ENCODE measurements at places on chromosomes 11 and 22.

- no peak for DNase-seq
Observed at GRCh38 chr11:128776069-128776423, 82.2 kb downstream of the FLI1 start.

DNA sequence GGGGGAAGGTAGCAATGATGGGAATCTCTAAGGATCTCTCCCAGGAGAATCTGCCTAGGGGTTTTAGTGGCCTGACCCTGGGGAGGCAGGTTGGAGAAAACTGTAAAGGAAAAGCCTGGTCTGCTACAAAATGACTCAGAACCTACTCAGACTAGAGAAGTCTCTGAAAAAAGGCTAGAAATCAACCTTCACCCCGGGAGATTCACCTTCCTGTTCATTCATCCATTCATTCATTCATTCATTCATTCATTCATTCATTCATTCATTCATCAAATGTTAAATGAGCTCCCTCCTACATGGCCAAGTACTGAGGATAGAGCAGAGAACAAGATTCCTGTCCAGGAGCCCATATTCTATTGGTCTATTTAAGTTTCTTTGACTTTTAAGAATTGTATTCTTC lies 8.9 kb upstream of the ANKK1 start:
- no peak for DNase-seq

- DNase-seq, result peak; percentile 18
Observed at GRCh38 chr11:64850979-64851567, 6.6 kb upstream of the CDC42BPG start.

DNA sequence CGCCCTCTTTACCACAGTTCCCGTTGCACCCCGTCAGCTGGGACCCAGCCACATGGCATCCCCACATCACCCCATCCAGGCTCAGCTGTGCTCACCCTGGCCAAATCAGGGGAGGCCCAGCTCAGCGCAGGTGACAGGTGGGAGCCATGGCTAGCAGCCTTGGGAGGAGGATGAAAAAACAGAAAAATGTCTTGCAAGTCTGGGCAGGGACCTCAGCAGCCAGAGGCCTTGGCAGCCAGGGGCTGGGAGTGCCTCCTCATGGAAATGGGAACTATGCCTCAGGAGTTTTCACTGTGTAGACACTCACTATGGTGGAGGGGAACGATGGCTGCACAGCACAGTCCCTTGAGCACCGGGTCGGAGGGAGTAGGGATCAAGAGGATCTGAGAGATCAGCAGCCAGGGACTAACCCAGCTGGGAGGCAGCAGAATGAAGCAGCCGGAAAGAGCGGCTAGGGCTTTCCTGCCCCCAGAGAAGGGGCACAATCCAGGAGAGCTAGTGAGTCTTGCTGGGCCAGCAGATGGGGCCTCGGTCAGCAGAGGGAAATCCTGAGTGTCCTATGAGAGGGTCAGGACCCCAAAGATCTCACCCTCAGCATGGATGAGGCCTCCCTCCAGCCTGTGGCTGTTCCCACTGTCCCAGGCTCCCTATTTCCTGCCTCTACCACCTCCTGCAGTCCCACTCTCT lies 6.2 kb upstream of the FTH1 start:
- no peak for DNase-seq

GRCh38 chr11:77203901-77204753 lies 76.1 kb downstream of the MYO7A start:
- DNase-seq, result no peak

DNA sequence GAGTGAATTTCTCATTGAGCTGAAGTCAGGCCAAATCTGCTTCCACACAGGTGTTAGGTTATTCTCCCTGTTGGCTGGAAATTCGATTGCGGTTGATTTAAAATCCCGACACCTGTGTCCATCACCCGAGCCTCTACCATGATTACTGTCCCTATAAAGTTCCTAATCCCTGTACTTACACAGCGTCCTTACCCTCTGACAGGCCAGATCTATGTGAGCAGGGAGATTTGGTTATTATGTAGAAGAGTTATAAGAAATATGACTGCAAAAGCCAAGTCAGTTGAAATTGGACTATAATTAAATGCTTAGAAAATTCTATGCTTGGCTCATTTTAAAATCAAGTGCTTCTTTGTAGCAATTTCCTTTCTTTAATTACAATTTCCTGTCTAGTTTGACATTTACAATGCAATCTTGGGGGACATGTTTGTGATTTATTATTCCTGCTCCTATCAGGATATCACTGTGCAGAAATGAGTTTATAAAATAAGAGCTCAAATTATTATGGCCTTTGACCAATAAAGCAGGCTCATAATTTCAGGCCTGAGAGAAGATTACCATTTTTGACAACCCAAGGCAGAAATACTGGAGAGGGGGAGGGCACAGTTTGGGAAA lies 32.5 kb upstream of the LMO1 start:
- no peak for DNase-seq

DNA sequence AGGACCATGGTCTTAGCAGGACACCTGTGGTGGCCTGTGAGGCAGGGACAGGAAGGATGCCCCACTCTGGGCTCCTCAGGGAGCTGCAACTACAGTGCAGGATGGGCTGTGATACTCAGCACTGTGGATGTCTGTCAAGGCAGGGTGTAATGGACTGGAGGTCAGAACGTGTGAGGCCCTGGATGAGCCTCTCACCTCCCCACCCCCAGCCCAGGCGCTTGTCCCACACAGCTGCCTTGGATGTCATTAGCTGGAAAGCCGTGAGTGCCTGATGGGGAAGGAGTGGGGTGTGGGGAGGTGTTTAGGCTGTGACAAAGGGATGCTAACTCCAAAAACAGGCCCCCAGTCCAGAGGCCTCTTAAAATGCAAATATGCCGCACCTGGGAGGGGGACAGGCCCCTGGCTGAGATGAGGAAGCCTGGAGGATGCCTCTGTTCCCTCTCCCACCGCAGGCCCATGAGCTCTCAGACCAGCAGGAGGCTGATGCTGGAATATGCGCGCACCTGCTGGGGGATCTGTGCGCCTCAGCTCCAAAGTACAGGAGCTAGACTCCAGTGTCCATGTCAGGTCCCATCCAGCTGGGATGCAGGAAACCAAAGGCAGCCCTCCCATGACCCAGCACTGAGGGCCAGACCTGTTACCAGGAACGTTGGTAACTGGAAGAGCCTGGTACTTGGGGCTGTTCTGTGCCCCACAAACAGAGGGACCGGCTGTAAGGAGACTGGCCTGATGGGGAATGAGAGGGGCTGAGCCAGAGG lies 25.1 kb downstream of the RSPH14 start:
- no peak for DNase-seq

GRCh38 chr11:32034680-32035079 lies 56.2 kb upstream of the RCN1 start:
- DNase-seq, result no peak

GRCh38 chr11:57972013-57972367 lies 51.7 kb upstream of the OR9Q1 start:
- no peak for DNase-seq
